Epithelial cell of alveolus of lung (primary cell): ENCODE measurements at places on chromosomes 5 and 9. TPM values are rescaled to one million over a fixed set of nuclear protein-coding genes. Genes with fewer than 3 reads are reported as not detected.

Gene TRIP13
- 6.1 and 28.8 TPM in 2 replicates for total RNA-seq

Gene ROR2
- 16.3 and 79.0 TPM in 2 replicates for total RNA-seq

Gene OR1Q1
- total RNA-seq = not detected in 2 replicates

Gene FYB1
- under 0.01 TPM in 1 of 2 replicates, not detected in the other for total RNA-seq

Gene NR5A1
- total RNA-seq = not detected in 2 replicates

Gene ATP10B
- not detected in 2 replicates for total RNA-seq

Gene MARVELD2
- total RNA-seq = 0.88 and 2.5 TPM in 2 replicates
